ENCODE measurements at places on chromosomes 1 and 21.

DNA sequence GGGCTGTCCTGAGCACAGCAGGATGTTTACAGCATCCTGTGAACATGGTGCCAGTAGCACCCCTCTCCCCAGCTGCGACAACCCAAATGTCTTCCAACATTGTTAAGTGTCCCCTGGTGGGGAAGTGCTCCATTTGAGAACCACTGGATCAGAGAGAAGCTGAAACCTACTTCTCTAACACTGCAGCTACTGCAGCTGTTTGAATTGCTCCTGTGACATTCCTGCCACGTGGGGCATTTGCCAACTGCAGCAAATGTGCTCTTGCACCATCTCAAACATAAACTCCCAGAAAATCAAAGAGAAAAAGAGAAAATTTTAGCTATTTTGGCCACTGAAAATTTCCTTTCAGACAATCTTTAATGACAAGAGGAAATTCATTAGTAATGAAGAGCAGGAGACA lies 11.0 kb downstream of the SLC2A5 start:
- DNase-seq: peak; percentile 40

DNA sequence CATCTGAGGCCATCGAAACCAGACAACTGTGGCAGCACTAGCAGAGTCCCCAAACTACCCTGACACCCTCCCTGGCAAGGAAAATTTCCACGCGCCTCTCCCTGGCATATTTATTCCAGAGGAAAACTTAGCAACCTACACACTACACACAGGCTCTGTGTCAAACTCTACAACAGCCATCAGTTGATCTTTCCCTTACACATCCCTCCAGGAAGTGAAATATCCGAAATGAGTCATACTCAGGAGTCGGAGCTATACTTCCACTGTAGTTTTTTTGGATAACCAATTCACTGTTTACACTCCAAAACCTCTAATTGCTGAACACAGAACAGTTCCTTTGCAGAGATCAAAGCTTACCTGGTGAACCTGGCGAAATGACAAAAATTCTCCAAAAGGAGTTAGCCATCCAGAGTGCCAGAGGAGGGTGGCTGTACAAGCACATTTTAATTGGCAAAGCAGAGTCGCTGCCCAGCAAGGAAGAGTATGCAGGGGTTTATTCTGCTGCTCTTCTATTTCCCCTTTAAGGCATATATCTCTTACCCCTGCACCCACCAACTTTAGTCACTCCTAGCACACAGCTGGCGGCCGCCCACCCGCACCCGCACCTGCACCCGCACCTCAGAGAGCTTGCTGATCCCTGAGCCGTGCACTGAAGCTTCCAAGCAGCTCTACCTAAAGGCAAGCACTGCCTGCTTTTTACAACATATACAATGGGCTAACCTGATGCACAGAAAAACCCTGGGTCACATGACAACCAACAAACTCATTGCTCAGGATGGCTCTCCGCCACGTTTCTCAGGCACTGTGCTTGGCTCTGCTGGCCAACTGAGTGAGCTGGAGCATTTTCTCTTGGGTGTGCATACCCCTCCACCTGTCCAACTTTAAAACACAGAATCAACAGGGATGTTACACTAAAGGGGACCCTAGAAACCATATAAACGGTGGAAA lies 54.9 kb downstream of the CAPZB start:
- DNase-seq: peak; percentile 77

- peak; percentile 21 for DNase-seq
Measured at GRCh38 chr1:181143102-181143859, 54.8 kb downstream of the IER5 start.

DNA sequence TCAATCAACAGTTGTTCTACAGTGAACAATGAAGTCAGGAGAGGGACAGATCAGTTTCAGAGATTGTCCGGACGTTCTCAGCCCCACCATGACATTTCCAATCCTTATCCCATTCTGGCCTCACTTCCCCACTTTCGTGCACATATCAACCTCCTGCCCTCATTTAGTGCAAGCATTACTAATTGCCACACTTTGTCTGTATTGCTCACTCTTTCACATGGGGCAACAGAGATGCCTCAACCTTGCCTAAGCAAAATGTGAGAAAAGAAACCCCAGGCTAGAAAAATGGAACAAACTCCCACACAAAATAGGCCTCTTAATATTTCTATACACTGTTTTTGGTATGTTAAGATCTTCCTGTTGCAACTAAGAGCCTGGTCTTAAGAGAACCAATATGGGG lies 8.9 kb upstream of the RGS1 start:
- DNase-seq: no peak

DNA sequence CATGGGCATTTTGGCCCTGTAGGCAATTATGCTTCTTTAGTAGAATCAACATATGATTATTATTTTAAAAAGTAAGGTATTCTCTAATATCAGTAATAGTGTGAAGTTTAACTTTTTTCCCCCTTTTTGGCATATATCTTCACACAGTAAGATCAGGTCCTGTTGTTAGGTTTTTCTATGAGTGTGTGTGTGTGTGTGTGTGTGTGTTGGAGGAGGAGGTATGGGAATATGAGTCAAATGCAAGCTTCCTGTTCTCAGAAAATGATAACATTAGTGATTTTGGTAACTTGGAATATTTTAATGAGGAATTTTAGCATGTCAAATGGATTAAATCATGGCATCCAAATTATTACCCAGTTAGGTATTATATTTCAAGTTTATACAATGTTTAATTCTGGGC lies 65.8 kb upstream of the BCL10 start:
- DNase-seq: peak; percentile 75

- DNase-seq: no peak
Measured at GRCh38 chr1:31700468-31701090, 3.2 kb downstream of the COL16A1 start.

DNA sequence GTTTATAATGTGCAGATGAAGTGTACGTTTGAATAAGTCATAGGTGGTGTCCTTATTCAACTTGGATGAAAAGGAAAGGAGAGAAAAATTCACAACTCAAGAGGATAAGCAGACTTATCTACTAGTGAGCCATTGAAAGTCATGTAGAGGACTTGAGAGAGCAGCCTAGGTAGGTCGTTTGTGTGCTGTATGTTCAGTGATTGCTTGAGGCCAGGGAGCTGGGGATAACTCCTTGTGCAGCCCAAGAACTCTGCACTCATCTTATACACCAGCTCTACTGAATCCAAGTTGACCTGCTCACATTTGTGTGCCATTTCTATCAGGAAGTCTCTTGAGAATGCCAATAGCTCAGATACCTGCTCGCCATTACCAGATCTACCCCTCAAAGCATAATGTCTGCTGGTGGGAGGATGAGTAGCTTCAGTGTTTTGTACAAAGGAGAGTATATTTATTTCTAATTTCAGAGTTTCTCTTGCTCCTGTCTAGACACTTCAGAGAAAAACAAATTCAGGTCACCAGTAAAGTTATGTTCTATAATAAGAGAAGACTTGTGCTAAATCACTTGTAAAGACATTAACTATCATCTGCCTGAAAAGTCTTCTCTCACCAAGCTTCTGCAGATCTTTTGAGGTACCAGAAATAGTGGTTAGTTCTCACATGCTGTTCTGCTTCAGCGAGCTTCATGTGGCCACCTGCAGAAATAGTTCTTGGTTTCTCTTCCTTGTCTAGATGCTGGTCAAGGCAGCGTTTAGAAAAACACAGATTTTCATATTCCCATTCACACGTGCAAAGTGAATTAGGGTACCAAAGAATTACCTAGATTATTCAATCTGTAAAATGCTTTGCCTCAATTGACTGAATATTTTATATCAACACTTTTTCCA lies 10.8 kb downstream of the S1PR1 start:
- no peak for DNase-seq

GRCh38 chr1:230057681-230058565 lies 9.1 kb upstream of the GALNT2 start:
- DNase-seq: no peak

- no peak for DNase-seq
Measured at GRCh38 chr1:40029608-40030007, 10.9 kb upstream of the CAP1 start.

DNA sequence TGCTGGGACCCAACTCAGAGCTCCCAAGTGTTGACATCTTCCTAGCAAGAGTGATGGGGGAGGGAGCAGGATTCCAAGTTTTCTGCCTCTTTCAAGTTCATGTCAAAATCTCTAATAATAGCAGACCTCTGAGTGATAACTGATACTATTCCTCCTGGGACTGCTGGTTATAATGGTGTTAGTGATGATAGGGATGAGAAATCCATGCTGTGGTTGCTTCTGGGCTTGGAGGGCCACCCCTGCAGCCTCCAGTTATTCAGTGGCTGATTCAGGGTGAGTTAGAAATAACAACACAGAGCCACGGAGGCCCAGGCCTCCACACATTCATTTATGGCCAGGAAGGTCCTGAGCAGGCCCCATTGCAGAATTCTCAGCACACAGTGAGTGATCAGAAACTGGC lies 40.6 kb upstream of the ARTN start:
- peak; percentile 9 for DNase-seq

GRCh38 chr1:112536561-112536960 lies 27.8 kb downstream of the WNT2B start:
- peak; percentile 52 for DNase-seq

- DNase-seq: no peak
Measured at GRCh38 chr1:226369110-226369509, 38.8 kb downstream of the PARP1 start.

DNA sequence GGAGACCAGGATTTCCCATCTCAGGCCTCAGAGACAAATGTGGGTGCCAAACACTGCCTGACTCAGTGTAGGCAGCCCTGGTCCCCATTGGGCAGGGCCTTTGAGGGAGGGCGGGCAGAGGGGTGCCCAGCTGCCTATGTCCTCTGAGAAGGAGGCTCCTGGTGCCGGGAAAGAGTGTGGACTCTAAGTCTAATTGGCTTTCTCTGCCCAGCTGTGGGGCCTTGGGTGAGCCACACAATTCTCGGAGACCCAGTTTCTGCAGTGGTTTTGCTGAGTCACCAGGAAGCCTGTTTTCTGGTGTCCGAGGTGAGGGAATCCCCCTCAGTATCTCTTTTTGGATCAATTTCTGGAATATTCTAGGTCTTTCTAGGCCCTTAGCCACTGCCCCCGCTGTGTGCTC lies 35.3 kb upstream of the ACTL8 start:
- DNase-seq: peak; percentile 43

- no peak for DNase-seq
Measured at GRCh38 chr1:115649964-115650363, 8.2 kb downstream of the VANGL1 start.

DNA sequence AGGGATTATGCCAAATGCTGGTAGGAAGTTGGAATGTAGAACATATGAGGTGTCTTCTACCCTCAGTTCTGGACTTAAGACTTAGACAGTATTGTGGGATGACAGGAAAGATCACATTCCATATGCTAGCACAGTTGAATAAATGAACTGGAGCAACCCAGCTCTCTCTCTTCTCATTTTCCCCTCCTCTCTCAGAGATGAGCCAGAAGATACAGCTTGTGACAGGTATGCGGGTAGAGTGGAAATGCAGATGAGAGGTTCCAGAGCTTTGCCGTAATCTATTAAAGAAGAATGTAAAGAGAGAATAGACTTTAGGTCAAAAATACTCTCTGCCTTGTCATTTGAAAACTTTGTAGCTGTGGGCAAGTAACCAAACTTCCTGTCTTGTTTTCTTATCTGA lies 32.5 kb upstream of the HMCN1 start:
- DNase-seq: no peak

GRCh38 chr1:198798923-198799386 lies 160.1 kb downstream of the PTPRC start:
- no peak for DNase-seq

DNA sequence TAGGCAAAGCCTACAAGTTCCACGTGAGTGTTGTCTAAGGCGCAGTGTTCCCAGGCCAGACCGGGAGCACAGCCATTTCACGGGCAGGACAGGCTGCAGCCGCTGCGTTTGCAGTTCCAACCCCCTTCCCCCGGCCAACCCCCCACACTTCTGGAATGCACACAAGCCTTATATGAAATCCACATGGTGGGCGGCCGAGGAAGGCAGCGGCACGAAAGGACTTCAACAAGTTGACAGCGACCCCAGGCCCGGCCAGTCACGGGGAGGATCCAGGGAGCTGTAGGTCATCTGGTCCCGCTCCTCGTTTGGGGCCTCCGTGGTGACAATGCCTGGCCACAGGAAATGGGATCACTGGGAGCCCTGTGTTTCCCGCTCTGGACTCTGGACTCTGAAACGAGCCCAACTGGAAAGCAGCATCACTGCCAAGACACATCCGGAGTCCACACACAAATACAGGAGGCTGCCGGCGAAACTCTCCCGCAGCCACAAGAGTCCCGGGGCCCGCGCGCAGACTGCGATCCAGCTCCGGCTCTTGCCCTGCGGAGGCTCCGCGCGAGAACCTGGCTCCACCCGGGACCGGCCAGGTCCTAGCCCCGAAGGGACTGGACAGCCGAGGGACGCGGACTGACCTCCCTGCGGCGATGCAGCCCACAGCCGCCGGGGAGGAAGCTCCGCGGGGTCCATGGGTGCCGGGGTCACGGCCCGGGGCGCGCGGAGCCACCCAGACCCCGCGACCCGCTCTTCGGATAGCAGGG lies 794 bp downstream of the NID1 start:
- DNase-seq: peak; percentile 86

GRCh38 chr1:82265436-82265835 lies 464.7 kb downstream of the ADGRL2 start:
- no peak for DNase-seq

DNA sequence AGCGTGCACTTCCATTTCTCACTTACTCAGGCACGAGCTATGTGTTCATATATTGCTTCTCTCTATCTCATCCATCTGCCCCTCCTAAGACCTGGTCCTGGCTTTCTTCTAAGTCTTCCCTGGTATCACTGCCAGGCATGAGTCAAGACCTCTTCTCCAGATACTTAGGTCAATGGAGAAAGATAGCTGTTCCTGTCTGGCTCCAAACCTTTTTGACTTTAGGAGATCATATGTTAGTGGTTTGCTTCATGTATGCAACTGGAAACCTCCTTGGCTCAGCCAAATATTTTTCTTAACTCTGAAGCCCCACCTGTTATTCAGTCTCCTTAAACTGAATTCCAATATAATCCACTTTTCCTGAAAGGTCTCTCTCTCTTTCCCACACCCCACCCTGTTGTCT lies 211.6 kb upstream of the PTBP2 start:
- no peak for DNase-seq

- DNase-seq: no peak
Measured at GRCh38 chr1:192577145-192578140, 1.9 kb downstream of the RGS1 start.

GRCh38 chr21:26565546-26565945 lies 7.5 kb downstream of the CYYR1 start:
- DNase-seq: no peak

DNA sequence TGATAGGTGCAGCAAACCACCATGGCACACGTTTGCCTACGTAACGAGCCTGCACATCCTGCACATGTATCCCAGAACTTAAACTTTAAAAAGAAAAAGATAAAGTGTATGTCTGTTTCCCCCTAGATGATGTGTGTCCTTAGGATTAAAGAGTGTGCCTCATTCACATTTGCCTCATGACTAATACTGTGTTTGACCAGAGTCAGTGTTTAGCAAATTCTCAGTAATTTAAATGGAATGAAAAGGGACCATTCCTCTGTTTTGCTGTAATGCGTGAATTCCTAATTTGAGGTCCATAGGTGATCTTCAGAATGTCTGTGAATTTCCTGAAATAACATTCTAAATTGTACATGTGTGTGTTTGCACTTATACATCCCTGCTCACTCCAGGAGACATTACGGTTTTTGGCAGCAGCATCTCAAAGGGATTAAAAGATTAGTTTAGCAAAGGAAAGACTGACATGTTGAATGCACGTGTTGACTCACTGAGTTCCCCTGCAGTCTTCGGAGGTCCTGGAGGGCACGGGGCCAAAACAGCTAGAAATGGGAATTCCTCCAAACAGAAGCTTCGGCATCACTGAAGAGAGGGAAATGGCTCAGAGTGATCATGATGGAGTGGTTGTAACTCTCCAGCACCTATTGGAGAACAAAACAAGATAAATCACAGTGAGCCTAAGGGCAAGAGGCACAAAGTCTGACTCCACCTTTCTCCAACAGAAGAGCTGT lies 19.1 kb upstream of the SLC35F3 start:
- peak; percentile 24 for DNase-seq
